CD4-positive, alpha-beta T cell (primary cell): ENCODE measurements at places on chromosomes 2 and 18.

- DNase-seq, result no peak
Observed at GRCh38 chr2:222965555-222965954, 86.4 kb upstream of the KCNE4 start.

- DNase-seq, result no peak
Observed at GRCh38 chr18:12843420-12844350, 40.4 kb downstream of the PTPN2 start.

GRCh38 chr2:38178119-38178518 lies 102.2 kb upstream of the CYP1B1 start:
- no peak for DNase-seq

DNA sequence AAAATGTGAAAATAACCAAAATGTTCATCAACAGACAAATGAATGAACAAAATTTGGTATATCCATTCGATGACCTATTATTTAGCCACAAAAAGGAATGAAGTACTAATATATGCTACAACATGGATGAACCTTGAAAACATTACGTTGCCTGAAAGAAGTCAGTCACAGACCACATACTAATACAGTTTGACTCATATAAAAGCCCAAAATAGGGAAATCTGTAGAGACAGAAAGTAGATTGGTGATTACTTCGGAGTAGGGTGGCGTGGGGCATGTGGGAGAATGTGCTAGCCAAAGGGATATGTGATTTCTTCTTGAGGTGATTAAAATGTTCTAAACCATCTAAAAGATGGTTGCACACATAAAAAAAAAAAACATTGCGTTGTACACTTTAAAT lies 44.2 kb upstream of the PPM1B start:
- no peak for DNase-seq

DNA sequence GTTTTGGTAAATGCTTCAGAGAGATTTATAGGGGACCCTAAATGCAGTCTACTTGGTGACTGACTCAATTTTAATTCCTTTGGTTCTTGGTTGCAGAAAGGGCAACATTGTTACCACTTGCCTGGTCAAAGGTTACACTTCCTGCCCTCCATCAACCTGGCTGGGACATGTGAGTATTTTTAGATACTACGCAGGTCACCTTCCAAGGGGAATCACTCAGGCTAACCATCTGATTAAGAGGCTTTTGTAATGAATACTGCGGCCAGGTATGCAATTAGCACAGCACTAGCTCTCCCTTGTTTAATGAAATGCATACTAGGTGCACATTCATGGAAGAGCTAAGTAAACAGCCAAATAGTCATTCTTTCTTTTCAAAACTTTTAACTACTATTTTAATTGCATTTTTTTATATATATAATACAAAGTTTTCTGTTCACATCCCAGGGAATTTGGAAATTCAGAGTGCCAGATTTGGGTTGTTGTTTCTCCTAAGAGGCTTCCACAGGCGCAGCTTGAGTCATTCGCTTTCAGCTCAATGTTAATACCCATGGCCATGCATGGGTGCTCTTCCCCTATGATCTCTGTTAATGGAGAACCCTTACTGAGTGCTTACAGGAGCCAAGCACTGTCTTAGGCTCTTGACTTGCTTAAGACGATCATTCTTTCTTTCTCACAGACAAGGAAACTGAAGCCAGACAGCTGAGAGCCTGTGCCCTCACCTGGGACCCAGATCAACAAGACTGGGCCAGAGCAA lies 152.2 kb downstream of the MTX2 start:
- no peak for DNase-seq

GRCh38 chr2:226334981-226335720 lies 464.5 kb downstream of the IRS1 start:
- no peak for DNase-seq

GRCh38 chr2:226701052-226701451 lies 98.6 kb downstream of the IRS1 start:
- no peak for DNase-seq

GRCh38 chr2:32375228-32375892 lies 18.5 kb downstream of the BIRC6 start:
- no peak for DNase-seq

DNA sequence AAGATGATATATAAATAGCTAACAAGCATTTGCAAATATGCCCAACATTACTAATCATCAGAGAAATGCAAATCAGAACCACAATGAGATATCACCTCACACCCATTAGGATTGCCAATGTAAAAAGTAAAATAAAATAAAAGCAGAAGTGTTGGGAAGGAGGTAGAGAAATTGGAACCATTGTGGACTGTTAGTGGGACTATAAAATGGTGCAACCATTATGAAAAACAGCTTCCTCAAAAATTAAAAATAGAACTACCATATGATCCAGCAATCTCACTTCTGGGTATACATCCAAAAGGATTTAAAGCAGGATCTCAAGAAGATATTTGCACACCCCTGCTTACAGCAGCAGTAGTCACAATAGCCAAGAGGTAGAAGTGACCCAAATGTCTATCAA lies 99.8 kb upstream of the DAPL1 start:
- no peak for DNase-seq

GRCh38 chr18:64180171-64180570 lies 31.3 kb upstream of the LINC00305 start:
- no peak for DNase-seq

DNA sequence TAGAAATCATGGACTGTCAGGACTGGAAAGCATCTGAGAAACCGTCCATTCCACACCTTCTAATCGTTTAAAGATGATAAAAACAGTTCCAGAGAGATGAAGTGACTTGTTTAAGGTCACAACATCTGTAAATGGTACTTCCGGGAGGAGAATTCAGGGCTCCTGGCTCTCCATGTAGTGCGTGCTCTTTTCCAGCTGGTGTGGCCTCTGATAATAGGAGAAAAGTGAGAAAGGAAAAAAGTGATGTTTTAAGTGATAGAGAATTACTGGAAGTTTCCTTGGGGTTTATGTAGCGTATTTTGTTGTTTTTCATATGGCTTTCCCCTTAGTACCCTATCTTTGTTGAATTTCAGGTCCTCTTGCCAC lies 663 bp downstream of the C2orf49 start:
- peak; percentile 19 for DNase-seq

GRCh38 chr2:214005337-214005736 lies 405.5 kb upstream of the VWC2L start:
- no peak for DNase-seq

DNA sequence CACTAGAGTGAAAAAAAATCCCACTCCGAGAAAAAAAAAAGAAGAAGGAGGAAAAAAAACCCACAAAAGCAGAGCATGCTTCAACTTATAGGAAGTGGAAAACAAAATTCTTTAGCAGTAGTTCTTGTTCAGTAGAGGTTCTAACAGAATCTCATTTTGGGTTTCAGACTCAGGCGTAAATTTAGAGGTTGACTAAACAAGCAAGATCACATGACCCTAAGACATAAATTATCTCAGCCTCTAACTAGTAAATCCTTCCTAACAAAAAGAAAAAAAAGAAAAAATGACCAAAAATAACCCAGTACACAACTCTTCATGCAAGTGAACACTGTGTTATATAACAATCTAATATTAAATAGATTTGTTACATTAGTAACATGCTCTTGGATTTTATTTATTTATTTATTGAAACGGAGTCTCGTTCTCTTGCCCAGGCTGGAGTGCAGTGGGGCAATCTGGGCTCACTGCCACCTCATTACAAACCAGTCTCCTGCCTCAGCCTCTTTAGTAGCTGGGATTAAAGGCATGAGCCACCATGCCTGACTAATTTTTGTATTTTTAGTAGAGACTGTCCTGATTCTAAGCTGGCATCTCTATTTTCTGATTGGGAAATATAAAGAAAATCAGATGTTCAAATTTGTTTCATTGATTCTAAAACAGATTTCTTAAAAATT lies 35.4 kb downstream of the PPP4R3B start:
- no peak for DNase-seq

- no peak for DNase-seq
Observed at GRCh38 chr2:55948176-55948923, 24.8 kb upstream of the EFEMP1 start.

- DNase-seq, result no peak
Observed at GRCh38 chr2:240182476-240182875, 42.0 kb upstream of the OTOS start.

- no peak for DNase-seq
Observed at GRCh38 chr2:120483355-120483754, 137.4 kb downstream of the INHBB start.

- DNase-seq, result no peak
Observed at GRCh38 chr18:76951456-76952247, 129.3 kb downstream of the ZNF236 start.

- no peak for DNase-seq
Observed at GRCh38 chr2:40004336-40004735, 225.3 kb upstream of the THUMPD2 start.

- no peak for DNase-seq
Observed at GRCh38 chr2:59833941-59834340, 719.5 kb downstream of the BCL11A start.

- no peak for DNase-seq
Observed at GRCh38 chr2:194567661-194568017, 1089.4 kb upstream of the SLC39A10 start.

DNA sequence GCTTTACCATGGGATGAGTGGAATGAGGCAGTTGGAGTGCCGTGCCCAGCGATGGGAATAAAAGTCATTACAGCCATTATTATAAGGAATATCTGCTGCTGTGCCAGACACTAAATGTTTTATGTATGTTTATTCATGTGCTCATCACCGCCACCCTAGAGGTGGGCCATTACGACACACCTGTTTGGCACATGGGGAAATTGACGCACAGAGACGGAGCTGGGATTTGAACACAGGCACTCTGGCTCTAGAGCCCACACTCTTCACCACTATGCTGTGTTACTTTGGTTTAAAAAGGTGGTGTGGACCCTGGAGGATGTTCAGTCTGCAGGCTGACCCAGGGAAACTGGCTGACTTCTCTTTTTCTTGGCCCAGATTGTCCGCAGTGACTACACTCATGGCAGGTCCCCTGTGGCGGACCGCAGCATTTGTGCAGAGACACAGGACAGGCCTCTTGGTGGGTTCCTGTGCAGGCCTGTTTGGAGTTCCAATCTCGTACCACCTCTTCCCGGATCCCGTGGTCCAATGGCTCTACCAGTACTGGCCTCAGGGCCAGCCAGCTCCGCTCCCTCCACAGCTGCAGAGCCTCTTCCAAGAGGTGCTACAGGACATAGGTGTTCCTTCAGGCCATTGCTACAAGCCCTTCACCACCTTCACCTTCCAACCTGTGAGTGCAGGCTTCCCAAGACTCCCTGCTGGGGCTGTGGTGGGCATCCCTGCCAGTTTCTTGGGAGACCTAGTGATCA lies 1.6 kb downstream of the TMEM177 start:
- no peak for DNase-seq

DNA sequence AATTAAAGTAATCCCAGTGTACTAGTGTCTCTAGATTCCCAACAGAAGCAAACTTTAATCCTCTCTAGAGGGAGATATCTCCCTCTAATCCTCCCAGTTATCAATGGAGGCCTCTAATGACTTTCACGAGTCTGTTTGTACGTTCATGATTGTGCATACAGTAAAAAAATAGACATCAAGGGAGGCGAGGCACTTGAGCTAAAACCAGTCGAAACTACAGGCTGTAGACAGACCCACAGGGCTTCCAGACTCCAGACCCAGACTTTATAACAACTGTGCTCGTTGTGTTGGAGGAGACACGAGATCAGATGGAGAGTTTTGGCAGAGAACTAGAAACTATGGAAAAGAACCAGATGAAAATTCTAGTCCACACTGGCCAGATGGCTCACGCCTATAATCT lies 7.0 kb downstream of the DGKD start:
- no peak for DNase-seq

GRCh38 chr2:239791526-239792404 lies 233.4 kb downstream of the NDUFA10 start:
- no peak for DNase-seq

DNA sequence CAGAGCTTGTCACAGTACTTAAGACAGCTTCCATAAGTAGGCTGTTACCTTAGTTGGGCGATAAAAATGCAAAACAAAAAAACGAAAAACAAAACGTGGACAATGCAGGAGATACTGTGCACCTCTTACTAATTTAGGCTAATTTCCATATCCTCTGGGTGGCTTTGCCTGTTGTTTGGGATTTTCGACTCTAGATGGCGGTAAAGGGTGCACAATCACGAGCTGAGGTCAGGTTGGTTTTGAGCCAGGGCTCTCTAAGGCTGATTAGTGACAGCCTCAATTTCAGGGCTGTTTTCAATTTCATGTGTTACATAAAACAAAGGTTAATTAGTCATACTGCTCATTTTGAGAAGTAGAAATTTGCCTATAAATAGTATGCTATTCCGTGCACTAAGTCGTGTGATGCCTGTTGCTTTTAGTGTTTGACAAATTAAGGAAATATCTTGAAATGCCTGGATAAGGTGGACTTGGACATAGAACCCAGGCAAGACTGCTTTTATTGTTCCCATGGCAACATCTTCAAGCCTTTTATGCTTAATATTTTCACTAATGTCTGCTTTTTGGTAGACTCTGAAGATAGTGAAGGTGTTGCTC lies 493.1 kb downstream of the SOCS6 start:
- DNase-seq, result peak; percentile 39

DNA sequence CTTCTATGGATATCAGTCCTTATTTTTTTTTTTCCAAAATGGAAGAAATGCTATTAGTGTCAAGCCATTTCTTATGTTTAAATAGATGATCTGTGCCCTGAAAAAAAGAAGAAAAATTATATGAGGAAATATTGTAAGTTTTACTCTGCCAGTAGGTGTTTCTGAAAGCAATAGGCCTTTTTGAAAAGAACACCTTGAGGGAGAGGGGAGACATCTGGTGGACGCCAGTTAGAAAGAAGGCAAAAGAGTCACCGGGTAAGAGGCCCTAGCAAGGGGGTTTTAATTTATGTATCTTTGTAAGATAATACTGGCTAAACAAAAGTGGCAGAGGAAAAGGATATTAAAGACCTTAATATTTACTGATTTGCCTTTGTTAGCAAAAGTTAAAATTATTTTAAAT lies 56.1 kb downstream of the DYNAP start:
- no peak for DNase-seq

GRCh38 chr2:25098670-25099486 lies 57.0 kb downstream of the EFR3B start:
- DNase-seq, result no peak

DNA sequence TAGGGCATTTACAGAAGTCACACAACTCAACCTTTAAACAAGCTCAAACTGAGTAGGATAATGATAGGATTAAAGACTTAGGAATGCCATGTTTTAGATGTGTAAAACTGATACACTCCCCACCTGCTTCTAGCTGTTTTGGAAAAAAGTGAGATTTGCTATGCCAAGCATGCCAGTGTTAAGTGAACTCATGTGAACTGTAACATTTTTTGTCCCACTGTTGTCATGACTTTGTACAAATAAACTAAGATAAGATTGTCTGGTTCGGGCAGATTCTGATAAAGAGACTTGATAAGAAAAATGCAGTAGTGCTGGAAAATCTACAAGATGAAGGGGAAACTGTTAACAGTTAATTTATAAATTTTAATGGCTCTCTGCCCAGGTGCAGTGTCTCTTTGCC lies 66.5 kb downstream of the GLS start:
- DNase-seq, result no peak

GRCh38 chr2:107027810-107028209 lies 141.8 kb upstream of the ST6GAL2 start:
- DNase-seq, result no peak
